Bladder microvascular endothelial cell (primary cell): ENCODE measurements at places on chromosomes 2 and 18. TPM values are rescaled to one million over a fixed set of nuclear protein-coding genes. Genes with fewer than 3 reads are reported as not detected.

C2orf80 gene
- total RNA-seq, result not detected in 2 replicates

MC2R gene
- not detected in 2 replicates for total RNA-seq

ITPRIPL1 gene
- total RNA-seq, result 4.7 and 11.0 TPM in 2 replicates

FMNL2 gene
- total RNA-seq, result 18.6 and 57.6 TPM in 2 replicates
